ENCODE measurements at places on chromosomes 2 and 18.

DNA sequence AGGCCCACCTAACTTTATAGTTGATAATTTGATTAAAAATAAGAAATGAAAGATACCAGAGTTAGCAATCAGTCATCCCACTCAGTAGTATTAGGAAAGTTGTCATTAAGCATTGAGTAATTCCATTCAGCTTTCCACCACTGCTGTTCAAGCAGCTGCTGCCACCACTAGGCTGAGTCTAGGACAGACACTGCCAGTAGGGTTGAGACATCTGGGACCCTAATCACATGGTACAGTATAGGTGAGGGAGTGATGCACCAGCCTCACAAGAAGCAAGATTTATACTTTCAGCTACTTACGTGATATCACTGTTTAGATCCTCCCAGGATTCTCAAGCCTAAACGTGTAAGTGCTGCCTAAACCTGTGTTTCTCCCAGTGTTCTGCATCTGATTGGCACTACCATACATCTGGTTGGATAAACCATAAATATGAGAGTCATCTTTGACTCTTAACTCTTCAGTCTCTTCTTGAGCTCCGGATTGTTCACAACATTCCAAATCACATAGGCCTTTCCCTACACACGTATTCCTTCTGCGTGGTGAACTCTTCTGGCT is 3.2 kb downstream of the UBXN4 start:
- DNase-seq, result peak; percentile 41

DNA sequence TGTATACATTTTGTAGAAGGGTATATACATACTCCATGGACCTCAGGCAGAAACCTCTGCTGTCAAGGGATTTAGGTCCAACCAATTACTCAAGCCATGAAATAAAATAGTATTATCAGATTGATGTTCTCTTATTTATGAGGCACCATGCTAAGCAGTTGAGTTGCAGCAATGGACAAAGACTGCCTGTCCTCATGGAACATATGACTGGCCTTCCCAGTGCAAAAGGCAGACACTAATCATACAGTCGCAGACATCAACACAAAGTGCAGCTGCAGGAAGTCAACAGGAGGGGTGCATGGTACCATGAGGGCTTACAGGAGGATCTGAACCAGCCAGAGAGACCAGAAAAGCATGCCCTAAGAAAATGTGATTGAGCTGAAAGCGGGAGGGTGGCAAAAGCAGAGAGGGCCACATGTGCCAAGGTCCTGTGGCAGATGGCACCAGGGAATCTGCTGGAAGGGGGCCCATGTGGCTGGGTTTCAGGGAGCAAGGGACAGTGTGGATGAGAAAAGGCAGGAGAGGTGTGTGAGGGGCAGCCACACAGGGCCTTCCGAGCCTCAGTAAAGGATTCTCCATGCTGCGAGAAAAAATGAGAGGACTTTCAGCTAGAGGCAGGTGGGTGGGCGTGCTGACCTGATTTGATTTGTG is 61.4 kb upstream of the RNF152 start:
- DNase-seq, result no peak

DNA sequence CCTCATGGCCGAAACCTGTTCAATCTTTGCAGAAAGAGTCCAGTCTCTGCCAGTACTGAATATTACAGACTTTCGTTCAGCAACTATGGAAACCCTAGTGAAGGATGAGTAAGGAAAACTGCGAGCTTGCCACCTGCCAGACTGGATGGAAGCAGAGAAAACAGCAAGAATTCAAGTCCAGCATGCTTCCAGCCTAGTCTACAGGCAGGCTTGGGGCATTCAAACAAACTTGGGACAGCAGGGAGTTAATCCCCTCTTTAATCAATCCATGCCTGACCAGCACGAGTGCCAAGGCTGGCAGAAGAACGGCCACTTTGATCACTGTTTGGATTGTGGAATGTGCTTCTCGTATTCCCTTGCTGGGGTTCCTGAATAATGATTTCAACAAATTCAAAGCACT is 145.2 kb downstream of the EPHA4 start:
- DNase-seq, result no peak

GRCh38 chr18:29512203-29512602 is 1335.3 kb upstream of the CDH2 start:
- no peak for DNase-seq

DNA sequence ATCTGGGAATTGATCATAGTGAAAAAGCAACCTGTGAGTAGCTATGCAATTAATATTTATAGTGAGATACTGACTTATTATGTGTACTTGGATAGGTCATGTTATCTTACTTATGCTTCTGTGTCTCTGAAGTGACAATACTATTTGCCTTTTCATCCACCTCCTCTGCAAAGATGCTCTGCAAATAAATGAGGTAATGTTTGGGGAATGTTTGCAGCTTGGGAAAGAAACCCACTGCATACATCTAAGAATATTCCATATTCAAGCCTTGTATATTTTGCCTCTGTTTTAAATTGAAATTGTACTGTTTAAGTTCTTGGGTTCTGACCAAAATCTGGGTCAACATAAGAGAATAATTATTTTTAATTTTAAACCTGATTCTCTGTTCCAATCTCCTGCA is 217.4 kb upstream of the DTNA start:
- peak; percentile 11 for DNase-seq

- no peak for DNase-seq
These were observed 182.8 kb downstream of the LDLRAD4 start for GRCh38 chr18:13401404-13401803.

GRCh38 chr18:34626404-34627136 is 83.5 kb upstream of the DTNA start:
- no peak for DNase-seq

GRCh38 chr18:51321696-51322095 is 124.2 kb upstream of the MEX3C start:
- DNase-seq, result no peak

DNA sequence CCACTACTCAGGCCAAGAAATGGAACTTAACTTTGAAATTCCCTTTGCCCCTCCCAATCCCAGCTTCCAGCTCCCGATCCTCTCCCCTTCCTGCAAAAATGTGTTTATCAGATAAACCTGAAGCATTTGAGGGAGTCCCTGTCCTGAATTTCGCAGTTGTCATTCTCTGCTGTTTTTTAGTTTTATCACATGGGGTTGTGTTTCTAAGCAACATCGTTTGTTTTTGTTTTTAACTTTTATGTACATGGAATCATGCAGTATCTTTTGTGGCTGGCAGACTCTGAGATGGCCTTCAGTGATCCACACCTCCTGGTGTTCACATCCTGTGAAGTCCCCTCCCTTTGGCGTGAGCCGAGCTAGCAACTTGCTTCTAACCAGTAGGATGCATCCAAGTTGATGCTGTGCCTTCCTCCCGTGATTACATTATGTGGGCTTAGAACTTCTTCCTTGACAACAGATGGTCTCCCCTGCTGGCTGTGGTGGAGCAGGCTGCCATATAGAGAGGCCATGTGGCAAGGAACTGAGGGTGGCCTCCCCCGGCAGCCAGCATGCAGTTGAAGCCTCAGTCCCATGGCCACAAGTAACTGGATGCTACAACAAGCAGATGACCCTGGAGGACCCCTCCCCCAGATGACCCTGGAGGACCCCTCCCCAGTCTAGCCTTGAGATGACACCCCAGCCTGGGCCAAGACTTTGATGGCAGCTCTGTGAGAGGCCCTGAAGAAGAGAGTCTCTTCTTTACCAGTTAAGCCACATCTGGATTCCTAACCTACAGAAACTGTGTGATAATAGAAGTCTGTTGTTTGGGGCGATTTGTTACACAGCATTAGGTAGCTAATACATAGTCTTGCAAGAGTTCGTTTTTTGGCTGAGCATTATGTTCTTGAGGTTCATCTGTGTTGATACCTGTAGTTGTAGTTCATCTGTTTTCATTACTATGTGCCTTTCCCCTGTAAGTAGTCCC is 27.7 kb downstream of the SH3BP4 start:
- DNase-seq, result no peak

- DNase-seq, result no peak
These were observed 56.1 kb downstream of the LCLAT1 start for GRCh38 chr2:30503007-30503694.

GRCh38 chr2:176997074-176997791 is 215.4 kb upstream of the HNRNPA3 start:
- peak; percentile 18 for DNase-seq

DNA sequence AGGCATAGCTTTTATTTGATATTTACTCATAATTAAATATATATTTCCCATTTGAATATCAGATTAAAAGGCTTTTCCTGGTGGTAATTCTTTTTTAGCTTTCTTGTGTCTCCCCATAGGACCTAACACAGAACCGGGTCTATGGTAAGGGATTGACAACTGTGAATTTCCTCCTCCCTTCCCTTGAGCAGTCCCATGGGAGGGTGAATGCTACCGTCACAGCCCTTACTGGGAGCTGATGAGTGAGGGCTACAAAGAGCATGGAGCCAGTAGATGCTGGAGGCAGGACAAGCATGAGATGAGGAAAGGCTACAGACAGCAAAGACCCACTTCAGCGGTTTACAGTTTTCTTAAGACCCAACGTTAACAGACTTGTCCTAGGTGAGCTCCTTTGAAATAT is 170.6 kb upstream of the EPAS1 start:
- DNase-seq, result no peak

DNA sequence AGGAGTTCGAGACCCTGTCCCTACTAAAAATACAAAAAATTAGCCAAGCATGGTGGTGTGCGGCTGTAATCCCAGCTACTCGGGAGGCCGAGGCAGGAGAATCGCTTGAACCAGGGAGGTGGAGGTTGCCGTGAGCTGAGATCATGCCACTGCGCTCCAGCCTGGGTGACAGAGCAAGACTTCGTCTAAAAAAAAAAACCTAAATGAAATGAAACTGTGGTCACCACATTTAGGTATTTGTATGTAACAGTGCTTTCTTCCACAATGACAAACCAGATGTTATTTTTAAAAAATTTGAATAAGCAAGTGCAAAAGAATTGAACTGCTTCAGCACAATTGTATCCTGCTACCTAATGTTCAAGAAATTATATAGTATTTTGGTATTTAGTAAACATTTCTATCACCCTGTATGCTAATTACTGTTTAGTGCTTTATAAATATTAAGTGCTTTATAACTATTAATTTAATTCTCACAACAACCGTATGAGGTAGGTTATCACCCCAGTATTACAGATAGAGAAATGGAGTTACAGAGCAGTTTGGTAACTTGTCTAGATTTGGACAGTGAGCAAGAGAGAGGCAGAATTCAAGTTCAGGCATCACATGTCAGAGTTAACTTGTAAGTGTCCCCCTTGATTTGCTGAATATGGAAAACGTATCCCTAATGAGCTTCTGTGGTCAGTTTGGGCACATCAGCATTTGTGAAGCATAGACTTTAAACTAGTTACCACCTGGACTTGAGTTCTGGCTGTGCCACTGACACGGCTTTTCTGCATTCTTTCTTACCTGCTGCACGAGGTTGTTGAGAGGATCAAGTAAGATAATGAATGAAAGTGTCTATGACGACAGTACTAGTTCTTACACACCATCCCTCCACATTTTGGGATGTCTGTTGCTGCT is 14.4 kb downstream of the PHLPP1 start:
- DNase-seq, result no peak

DNA sequence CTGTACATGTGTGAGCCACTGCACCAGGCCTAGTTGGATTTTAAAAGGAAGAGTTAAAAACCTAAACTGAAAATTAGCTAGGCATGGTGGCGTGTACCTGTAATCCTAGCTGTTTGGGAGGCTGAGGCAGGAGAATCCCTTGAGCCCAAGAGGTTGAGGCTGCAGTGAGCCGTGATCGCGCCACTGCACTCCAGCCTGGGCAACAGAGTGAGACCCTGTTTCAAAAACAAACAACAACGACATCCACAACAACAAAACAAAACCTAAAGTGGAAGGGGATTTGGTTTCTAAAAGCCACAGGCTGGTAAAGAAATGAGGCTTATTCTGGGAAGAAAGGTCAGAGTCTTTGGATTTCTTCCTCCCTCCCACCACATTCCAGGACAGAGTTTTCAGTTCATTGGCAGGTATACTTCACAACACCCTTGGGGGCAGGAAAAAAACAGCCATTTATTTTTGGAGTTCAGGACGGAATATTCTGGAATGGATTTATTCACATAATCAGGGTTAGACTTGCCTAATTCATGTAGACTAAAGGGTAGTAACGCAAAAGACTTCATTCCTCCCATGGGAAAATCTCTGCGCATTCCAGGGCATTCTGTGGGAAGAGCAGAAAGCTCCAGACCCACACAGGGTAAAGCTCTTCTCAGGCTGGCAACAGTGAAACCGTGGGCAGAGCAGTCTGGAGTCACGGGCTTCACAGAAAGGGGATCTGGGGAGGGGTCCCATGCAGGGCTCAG is 34.9 kb downstream of the TEX44 start:
- no peak for DNase-seq

- no peak for DNase-seq
These were observed 24.9 kb downstream of the HADHB start for GRCh38 chr2:26269571-26270158.

GRCh38 chr2:44480068-44480467 is 118.3 kb downstream of the CAMKMT start:
- no peak for DNase-seq

GRCh38 chr2:136171223-136171622 is 53.3 kb upstream of the CXCR4 start:
- no peak for DNase-seq
